ENCODE measurements at places on chromosomes 12 and 14.

- no peak for DNase-seq
These were observed 939.0 kb upstream of the ATXN7L3B start for GRCh38 chr12:73598626-73599025.

GRCh38 chr14:31596342-31597095, 35.3 kb downstream of the NUBPL start:
- DNase-seq = no peak

- no peak for DNase-seq
These were observed 165.4 kb upstream of the PLEKHG7 start for GRCh38 chr12:92537290-92537960.

GRCh38 chr12:115988625-115989563, 288.6 kb downstream of the MED13L start:
- no peak for DNase-seq

- DNase-seq = no peak
These were observed 135.1 kb downstream of the ETNK1 start for GRCh38 chr12:22759769-22760674.

Data from CD8-positive, alpha-beta memory T cell (primary cell).